ENCODE measurements at places on chromosomes 2 and 18. TPM values are rescaled to one million over a fixed set of nuclear protein-coding genes. Genes with fewer than 3 reads are reported as not detected.

The CYP1B1 gene
- total RNA-seq, result 36.9 TPM

The TMEM247 gene
- total RNA-seq, result 27.2 TPM

The IKZF2 gene
- total RNA-seq, result 11.4 TPM

The MPHOSPH10 gene
- 25.6 TPM for total RNA-seq

The RAB10 gene
- total RNA-seq, result 96.8 TPM

The CERKL gene
- total RNA-seq, result 2.1 TPM

The REG3A gene
- total RNA-seq, result not detected

The WDPCP gene
- total RNA-seq, result 20.1 TPM

The DSC2 gene
- total RNA-seq, result 1.2 TPM

The DNAJC5G gene
- total RNA-seq, result 57.9 TPM

The LBX2 gene
- 1.4 TPM for total RNA-seq

The AP1S3 gene
- total RNA-seq, result 3.2 TPM

The ALK gene
- total RNA-seq, result 2.1 TPM

The C2orf80 gene
- not detected for total RNA-seq

The CHRNG gene
- not detected for total RNA-seq

The SPC25 gene
- 0.99 TPM for total RNA-seq

The TSHZ1 gene
- 18.4 TPM for total RNA-seq

The PROM2 gene
- 2.4 TPM for total RNA-seq

The FHOD3 gene
- 46.8 TPM for total RNA-seq

The KIDINS220 gene
- 75.7 TPM for total RNA-seq

The RUFY4 gene
- 0.39 TPM for total RNA-seq

The MGAT4A gene
- total RNA-seq, result 13.9 TPM

The ZEB2 gene
- total RNA-seq, result 87.8 TPM

The LONRF2 gene
- 17.7 TPM for total RNA-seq

The FTCDNL1 gene
- total RNA-seq, result 9.7 TPM

The CTLA4 gene
- total RNA-seq, result 0.87 TPM

The LCT gene
- 0.47 TPM for total RNA-seq

The SUMO1 gene
- total RNA-seq, result 59.0 TPM

The SMAD2 gene
- total RNA-seq, result 115 TPM

The CROCC2 gene
- 0.55 TPM for total RNA-seq

The PXDN gene
- 33.8 TPM for total RNA-seq

The TWIST2 gene
- total RNA-seq, result 11.3 TPM

The STEAP3 gene
- 11.9 TPM for total RNA-seq
